ENCODE measurements at places on chromosomes 6 and 20.

GRCh38 chr6:40330301-40330721, 256.9 kb downstream of the LRFN2 start:
- no peak for DNase-seq

GRCh38 chr20:62463651-62464424, 12.0 kb downstream of the GATA5 start:
- DNase-seq = no peak

DNA sequence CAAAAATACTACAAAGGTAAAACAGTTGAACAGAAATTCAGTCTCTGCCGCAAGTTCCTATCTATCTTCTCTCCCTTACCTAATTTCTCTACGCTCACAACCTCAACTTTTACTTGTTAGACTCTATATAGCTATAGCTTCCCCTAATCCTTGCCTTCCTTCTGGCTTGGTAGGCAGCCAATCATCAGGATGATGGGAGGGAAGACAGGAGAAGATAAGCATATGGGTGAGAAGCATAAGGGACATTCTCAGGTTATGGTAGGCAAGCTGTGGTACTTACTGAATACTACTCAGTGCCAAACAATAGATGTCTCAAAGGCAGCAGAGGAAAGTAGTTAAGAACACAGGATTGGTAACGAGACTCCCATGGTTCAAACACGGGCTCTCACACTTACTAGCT, 7.8 kb downstream of the CCNC start:
- DNase-seq = no peak

DNA sequence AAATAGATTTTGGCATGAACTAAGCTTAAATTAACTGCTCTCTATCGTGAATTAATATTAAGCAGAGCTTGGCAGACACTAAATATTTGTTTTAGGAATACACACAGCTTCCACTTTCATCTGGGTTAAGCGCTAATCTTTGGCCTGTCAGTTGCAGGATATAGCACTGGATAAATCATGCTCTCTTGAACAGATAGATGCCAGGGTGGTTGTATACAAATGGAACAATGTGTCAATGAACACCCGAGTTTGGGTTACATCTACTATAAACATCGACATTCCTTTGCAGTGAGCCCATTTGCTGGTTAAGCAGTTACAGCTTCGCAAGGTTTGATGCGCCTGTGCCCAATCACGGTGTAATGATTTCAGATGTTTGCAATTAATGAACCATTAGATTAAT, 338.2 kb upstream of the ZFP64 start:
- no peak for DNase-seq

- no peak for DNase-seq
Observed at GRCh38 chr20:53789989-53790675, 196.5 kb upstream of the ZNF217 start.

GRCh38 chr6:35076997-35077712, 64.0 kb downstream of the TCP11 start:
- no peak for DNase-seq

GRCh38 chr20:62461834-62462233, 14.0 kb downstream of the GATA5 start:
- no peak for DNase-seq

DNA sequence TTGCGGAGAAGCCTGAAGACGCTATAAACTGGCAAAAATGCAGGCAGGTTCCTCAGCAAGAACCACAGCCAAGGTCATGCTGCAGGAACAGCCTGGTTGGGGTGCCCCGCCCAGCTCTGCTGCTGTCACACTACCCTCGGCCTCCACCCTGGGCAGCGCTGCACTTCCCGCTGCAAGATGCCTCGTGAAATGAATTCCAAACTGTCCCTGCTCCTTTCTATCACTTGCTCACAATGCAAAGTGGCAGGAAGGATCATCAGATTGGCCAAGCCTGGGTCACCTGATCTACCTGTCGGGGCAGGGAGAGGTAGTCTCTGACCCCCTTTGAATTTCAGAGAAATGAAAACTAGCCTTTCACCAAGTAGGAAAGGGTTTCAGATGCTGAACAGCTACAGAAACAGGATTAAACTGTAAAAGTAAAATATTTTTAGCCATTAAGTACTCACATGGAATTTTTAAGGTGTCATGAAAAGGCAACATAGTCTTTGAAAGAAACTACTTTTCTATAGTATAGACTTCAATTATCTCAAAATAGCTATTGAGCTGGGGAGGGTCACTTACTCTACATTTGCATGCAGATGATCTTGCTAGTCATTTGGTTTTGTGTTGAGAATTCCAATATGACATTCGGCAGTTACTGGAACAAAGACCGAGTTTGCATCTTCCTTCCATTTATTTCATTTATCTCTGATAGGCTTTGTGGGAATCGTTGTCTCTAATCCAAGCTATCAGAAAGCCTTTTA, 236.4 kb upstream of the ASCC3 start:
- no peak for DNase-seq

GRCh38 chr6:169830876-169831275, 79.5 kb downstream of the ERMARD start:
- DNase-seq = no peak

DNA sequence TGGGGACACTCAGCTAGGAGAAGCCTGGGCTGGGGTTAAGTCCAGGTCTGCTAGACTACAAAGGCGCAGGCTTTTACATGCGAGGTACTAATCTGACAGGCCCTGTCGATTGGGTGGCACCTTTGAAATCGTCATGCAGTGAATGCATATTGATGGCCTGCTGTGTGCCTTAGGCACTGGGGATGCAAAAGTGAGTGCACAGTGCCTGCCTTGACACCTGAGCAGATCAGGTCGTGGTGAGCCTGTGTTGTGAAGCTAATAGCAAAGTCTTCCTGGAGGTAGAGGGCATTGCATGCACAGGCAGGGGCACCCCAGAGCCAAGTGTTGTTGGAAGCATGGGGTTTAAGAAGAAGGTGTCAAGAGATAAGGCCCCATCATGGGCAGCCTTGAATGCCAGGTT, 16.9 kb downstream of the LRRC1 start:
- no peak for DNase-seq

DNA sequence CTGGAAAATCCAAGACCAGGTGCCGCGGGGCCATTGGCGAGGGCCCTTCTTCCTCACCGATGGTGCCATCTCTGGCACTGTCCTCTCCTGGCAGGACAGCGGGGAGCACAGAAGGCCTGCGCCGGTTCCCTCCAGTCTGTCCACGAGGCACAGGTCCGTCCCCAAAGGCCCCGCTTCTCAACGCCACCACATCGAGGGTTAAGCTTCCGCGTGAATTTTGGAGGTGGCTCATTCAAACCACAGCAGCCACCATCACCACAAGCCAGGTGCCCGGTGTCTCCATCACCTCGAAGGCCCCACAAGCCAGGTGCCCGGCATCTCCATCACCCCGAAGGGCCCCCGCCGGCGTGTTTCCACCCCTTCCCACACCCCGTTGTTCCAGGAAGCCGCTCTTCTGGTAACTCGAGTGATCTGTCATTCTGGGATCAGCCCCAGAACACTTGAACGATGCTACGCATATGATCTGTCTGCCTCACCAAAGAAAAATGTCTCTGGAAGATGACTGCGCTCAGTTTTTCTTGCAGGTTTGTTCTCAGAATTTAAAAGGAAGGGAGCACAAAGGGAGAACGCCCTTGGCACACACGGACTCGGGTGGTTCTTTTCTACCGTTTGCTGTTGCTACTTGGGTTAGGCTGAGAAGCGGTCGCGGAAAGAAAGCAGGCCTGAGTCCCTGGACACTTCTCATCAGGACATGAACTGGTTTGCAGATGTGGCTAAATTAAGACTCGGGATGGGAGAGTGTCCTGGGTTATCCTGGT, 9.9 kb upstream of the KIF25 start:
- no peak for DNase-seq

DNA sequence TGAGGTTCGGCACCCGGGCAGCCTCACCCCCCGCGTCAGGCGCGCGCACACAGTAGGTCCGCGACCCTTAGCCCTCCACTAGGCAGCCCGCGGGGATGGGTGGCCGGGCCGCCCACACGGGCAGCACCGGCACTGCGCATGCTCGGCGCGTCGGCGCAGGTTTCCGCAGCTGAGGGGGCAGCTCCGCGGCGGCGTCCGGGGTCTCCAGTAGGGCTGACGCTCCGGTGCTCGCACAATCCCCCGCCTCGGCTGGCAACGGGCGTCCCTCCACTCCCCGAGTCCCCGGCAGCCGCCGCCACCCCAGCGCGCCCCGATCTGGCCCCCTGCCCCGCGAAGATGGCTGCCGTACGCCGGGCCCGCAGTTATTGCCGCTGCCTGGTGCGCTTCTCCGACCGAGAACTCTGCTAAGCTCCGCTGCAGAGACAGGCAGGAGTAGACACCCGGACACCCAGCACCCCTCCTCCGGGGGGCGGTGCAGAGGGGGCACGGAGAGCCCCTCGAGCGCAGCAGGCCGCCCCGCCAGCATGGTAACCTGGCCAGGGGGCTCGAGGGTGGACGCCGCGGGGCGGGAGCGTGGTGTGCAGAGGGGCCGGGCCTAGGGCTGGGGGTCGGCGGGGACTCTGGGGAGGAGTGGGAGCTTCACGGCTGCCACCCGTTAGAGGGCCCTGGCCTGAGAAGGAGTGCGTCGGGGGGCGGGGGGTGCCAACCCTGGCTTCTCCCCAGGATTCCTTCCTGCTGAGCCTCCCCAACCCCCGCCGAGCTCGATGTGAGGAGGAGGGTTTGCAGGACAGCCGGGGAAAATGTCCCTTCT, at the start of gene FBXO9:
Gene FBXO9, plus strand, starts transcription at position 139 of the 811 bp plus-strand sequence. Its CDS starts 386 bp downstream, at position 525.
- DNase-seq = peak; percentile 79

GRCh38 chr6:24257282-24257681, 100.6 kb downstream of the DCDC2 start:
- no peak for DNase-seq
